ENCODE measurements at places on chromosomes 16 and 17.

- DNase-seq: no peak
Measured at GRCh38 chr16:27977966-27978365, 85.5 kb downstream of the GSG1L start.

DNA sequence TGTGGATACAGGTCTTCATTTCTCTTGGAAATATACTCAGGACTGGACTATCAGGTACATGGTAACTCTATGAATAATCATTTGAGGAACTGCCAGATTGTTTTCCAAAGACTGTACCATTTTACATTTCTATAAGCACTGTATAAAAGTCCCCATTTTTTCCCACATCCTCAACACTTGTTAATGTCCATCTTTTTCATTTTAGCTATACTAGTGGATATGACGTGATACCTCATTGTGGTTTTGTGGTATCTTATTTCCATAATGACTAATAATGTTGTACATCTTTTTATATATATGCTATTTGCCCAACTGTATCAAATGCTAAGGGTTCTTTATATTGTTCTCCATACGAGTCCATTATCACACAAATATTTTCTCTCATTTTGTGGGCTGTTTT lies 22.9 kb downstream of the NUP88 start:
- no peak for DNase-seq

DNA sequence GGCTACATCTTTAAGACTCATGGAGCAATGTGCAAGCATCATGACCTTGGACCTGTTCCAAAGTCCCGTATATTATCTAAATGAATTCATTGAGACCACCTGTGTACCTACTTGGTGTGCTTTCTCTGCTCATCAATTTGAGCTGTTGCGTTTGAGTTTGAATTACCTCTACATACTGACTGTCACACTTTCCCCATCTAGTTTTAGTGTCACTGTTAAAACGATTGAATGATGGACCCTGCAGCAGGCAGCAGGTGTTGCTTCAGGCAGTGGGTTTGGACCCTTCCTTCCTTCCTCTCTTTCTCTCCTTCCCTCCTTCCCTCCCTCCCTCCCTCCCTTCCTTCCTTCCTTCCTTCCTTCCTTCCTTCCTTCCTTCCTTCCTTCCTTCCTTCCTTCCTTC lies 33.9 kb upstream of the ZKSCAN2 start:
- DNase-seq: no peak

- no peak for DNase-seq
Measured at GRCh38 chr16:17252701-17253100, 218.1 kb downstream of the XYLT1 start.

DNA sequence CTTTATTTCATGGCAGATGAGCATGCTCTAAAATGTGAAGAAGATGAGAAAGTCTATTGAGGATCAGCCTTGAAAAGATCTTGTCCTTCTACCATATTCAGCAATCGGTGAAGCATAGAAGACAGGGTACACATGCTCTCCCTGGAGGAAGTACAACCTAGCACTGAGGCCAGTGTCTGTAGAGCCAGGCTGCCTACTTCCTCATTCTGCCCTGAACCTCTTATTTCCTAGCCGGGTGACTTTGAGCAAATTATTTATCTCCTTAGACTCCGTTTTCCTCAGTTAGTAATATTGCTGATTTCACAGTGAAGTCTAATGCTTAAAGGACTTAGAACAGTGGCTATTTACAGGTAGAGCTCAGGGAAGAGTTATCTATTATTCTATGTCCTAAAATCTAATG lies 58.4 kb downstream of the TMEM100 start:
- DNase-seq: no peak

- no peak for DNase-seq
Measured at GRCh38 chr17:59415397-59415796, 83.9 kb downstream of the YPEL2 start.

DNA sequence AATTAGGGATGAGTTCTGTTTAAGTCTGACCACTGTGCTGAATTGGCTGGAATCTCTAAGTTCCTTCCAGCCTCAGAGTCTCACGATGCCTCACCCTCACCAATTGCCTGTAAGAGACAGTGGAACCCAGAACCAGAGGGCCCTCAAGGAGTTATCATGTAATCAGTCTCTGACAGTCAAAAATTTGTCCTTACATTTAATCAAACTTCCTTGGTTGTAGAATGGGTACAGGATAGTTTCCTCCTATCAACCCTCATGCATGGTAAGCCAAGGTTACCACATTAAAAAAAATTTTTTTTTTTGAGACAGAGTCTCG lies 83.2 kb downstream of the CDK5R1 start:
- DNase-seq: no peak

GRCh38 chr17:45578516-45579455 lies 88.3 kb upstream of the PLEKHM1 start:
- no peak for DNase-seq

DNA sequence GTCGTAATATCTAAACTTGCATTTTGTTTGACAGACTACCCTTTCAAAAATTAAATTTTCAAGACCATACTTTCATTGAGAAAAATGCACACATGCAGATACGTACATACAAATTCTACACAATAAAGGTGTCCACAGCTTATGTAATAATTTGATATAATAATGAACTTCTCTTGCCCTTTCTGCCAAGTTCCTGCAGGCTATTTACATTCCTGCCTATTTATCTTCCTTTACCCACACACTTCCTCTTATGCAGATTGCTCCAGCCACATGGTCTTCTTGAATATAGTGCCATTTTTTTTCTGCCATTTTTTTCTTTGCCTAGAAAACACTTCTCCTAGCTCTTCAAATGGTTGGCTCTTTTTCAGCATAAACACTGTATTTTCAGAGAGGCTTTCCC lies 826.9 kb upstream of the CDH8 start:
- DNase-seq: no peak

GRCh38 chr16:30068750-30069610 lies 3.4 kb downstream of the ALDOA start:
- DNase-seq: peak; percentile 58

- no peak for DNase-seq
Measured at GRCh38 chr16:78494105-78494504, 394.7 kb downstream of the WWOX start.

DNA sequence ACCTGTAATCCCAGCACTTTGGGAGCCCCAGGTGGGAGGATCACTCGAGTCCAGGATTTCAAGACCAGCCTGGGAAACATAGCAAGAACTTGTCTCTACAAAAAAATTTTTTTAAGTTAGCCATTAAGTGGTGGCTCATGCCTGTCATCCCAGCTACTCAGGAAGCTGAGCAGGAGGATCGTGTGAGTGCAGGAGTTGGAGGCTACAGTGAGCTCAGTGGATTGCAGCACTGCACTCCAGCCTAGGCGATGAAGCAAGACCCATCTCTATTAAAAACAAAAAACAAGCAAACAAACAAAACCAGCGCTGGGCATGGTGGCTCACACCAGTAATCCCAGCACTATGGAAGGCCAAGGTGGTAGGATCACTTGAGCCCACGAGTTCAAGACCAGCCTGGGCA lies 38.0 kb downstream of the HEATR3 start:
- DNase-seq: no peak

- DNase-seq: no peak
Measured at GRCh38 chr16:57723170-57723569, 12.4 kb upstream of the KATNB1 start.

- no peak for DNase-seq
Measured at GRCh38 chr16:5845046-5845445, 747.5 kb upstream of the EEF2KMT start.

DNA sequence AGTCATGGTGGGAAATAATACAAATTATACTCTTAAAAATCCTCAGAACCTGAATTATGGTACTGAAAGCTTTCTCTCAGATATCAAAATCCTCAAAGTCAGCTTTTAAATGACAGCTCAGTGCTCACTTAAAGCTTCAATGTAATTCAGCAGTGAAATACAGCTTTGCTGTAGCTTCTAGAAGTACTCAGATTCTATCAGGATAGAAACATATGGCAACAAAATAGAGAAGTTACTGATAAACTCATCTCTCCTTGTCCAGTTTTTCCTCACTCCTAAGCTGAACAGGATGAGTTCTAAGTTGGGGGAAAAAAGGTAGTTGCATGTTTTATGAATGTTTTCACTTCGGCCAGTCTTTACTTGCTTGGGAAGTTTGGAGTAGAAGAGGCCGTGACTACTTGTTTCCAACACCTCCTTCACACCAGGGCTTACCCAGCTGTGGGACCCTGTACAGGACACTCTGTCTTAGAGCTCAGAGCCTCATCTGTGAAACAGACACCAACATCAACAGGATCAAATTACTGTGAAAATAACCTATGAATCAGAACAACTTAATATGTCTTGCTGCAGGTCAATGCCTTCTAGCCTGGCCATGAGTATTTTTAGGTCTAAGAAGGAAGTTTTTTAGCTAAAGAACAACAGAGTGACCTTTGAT lies 30.2 kb downstream of the OGFOD1 start:
- DNase-seq: no peak

DNA sequence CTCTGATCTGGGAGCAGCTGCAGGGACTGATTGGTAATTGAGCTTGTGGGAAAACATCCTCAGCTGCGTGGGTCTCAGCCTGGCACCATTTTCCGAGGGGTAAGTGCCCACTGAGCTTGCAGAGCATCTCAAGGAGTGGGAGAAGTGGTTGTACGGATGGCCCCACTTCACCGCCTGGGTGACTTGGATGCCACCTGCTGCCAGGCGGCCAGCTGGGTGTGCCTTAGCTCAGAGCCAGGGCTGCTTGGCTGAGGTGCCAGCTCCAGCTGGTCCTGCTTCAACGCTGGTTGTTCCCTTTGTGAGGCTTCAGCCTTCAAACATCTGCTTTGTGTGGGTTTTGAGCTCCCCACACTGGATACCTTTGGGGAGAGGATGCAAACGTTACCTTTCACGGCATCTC lies 482.7 kb upstream of the EEF2KMT start:
- no peak for DNase-seq

DNA sequence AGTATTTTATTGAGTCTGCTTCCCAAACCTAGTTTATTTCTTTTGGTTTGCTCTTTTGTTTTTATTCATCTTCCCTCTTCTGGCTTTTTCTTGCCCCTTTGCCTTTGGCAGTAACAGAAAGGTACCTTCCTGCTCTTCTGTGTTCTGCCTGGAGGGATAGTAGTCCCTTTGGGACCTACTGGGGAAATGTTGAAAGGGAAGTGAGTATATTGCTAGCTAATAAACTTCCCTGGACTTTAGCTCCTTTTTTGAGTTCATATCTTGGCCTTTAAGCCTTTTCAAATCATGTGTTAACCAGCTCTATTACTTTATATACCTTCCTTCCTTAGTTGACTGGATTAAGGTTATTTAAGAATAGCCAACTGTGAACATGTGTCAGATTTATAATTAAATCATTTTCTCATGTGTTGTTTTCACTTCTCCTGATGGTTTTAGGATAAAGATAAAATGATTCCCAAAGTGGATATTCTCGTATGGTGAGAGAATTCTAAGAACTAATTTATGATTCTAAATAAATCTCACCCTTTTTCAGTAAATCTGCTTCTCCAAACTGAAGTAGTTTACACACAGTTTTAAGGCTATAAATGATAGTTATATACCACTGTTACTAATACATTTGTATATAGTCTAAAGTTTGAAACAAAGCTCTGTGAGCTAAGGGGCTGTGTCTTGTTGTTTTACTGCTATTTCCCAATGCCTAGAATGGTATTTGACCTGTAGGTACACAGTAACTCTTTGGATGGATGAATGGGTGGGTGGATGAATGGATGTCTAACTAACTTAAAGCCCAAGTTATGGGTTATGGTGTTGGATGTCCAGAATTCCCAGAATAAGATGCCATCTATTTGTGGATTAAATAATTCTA lies 45.7 kb downstream of the OMG start:
- DNase-seq: no peak

DNA sequence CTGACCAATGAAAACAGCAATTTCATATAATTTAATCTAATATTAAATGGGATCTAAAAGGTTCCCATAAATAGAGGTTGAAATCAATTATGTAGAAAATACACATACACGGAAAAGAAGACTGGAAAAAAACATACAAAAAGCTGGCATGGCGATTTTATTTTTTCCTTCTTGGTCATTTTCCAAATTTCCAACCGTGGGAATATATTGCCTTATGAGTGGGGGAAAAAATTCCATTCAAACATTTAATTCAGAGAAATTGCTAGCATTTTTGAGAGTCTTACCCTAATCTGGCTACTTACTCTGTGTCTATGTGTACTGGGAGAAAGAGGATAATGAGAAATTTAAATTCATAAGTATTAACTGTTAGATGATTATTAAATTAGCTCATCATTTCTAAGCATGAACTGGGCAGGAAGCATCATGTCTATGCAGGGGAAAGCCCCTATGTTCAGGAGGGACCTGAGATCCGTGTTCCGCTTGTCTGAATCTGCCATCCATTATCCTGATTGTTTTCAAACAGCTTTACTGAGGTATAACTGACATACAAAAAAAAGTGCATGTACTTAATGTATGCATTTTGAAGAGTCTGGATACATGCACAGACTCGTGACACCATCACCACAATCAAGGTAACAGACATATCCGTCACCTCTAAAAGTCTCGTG lies 145.2 kb downstream of the XYLT1 start:
- no peak for DNase-seq

DNA sequence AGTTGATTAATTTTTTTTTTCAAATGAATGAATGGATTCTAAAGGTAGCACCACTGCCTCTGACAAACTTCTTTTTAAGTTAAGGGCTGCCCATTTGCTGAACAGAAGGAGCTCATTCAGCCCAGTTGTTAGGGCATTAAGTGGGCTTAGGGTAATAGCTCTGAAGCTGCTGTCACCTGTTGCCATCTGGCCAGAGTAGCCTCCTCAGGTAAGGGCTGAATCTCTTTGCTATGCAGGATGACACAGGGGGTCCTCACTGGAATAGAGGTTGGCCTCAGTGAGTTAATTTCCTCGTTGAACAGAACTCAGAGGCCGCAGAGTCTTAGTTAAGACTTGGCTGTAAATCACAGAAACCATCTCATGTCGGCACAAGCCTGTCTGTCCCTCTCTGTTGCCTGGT lies 232.8 kb downstream of the CCDC182 start:
- no peak for DNase-seq

- DNase-seq: no peak
Measured at GRCh38 chr16:84881702-84882521, 62.1 kb downstream of the CRISPLD2 start.

DNA sequence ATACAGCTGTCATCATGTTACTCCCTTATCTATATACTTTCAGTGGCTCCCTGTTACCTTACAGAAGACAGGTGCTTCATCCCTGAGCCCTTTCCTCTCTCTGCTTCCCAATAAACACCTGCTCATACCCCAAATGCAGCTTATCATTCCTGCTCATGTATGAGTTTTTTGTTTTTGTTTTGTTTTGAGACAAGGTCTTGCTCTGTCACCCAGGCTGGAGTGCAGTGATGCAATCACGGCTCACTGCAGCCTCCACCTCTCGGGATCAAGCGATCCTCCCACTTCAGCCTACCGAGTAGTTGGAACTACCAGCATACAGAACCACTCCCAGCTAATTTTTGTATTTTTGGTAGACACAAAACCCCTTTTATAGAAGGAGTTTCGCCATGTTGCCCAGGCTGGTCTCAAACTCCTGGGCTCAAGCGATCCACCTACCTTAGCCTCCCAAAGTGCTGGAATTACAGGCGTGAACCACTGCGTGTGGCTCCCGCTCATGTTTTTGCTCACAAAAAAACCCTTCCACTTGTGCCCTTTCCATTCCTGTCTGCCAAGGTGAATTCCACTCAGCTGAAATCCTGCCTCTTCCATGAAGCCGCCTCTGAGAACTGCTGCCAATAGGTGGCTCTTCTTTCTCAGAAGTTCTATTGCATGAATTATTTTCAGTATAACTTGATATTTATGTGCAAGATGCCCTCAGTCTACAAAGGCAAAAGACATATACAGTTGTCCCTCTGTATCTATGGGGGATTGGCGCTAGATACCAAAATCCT lies 7.9 kb upstream of the RNF157 start:
- no peak for DNase-seq

- no peak for DNase-seq
Measured at GRCh38 chr17:40326832-40327199, 17.8 kb downstream of the RARA start.

All from CD4-positive, alpha-beta memory T cell (primary cell).